ENCODE measurements at places on chromosomes 5 and 9. TPM values are rescaled to one million over a fixed set of nuclear protein-coding genes. Genes with fewer than 3 reads are reported as not detected.

The ANKRD34B gene
- 0.10 TPM for total RNA-seq

The SH3PXD2B gene
- 56.6 TPM for total RNA-seq

The SLC36A3 gene
- total RNA-seq, result not detected

The LRRC19 gene
- total RNA-seq, result not detected

The OR1N1 gene
- not detected for total RNA-seq

The SEMA5A gene
- 7.9 TPM for total RNA-seq

The SPATA31C1 gene
- not detected for total RNA-seq

The GDA gene
- 0.32 TPM for total RNA-seq

GRCh38 chr5:56759521-56760216, 55.7 kb upstream of the MAP3K1 start:
- no peak for DNase-seq

DNA sequence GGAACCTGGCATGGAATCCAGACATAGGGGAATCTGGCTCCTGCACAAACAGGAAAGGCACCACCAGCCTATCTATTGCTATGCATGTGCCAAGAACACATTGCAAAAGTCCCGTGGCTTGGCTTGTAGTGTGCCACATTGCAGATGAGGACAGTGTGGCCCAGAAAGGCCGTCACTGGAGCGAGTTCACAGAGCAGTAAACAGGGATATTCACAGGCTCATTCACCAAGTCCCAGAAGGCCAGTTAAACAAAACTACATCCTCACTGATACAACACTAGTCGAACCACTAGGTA, 39.6 kb upstream of the TRIM32 start:
- no peak for DNase-seq

DNA sequence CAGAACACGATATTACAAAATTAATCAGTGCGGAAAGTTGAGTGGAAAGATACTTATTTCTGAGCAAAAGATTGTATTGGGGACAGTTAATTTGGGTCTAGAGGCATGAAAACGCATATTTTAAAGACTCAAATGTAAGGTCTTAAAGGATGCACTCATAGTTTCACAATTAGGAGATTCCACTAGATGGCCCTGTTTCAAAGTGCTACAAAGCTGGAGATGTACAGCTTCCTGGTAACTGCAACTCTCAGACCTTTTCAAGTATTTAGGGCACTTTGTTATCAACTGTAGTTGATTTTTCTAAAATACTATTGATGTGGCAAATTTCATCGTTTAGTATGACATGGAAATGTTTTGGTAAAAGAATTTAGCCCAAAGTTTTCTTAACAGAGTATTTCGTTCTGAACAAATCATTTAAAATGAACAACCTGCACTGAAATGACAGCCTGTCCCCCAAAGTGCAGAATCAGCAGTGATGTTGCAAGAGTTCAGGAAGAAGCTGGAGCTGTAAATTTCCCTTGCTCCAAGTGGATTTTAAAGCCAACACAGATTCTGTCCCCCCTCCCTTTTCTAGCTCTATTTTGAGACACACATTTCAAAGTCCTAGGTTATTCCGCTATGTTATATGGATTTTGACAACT, 16.2 kb upstream of the NDUFB6 start:
- no peak for DNase-seq

GRCh38 chr9:125444956-125445506, 183.4 kb downstream of the GAPVD1 start:
- no peak for DNase-seq

DNA sequence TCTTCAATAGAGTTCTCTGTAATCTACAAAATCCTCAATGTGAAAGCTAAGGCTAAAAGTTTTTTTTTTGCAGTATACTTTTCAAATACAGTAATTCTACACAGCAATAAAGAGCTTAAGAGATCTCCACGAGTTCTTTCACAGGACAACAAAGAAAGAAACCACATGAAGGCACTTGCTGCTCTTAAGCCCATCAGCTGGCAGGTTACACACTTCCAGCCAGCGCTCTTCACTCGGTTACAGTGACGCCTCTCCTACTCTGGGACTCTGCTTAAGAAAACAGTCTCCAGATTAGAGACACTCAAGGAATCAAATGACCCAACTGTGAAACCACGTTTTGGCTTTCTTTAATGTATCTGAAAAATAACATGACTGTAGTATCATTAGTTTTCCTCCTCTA, 85.0 kb downstream of the ROR2 start:
- no peak for DNase-seq

- DNase-seq, result no peak
Measured at GRCh38 chr9:13718539-13718938, 439.0 kb upstream of the MPDZ start.

DNA sequence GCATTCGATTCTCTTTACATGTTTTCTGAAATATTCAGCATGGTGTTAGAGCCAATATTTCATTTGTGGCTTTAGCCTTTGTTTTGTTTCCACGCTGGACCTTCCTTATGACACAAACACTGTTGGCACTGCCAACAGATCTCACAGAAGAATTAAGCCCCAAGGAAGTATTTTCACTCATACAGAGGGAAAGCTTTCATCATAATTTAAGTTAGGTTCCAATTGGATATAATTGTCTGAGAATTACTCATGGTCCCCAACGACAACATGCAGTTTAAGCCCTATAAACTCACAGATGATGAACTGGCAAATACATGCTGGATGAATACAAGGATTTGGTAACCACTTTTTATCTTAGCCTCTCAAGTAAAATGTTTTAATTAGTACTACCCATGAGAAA, 259.5 kb downstream of the EBF1 start:
- no peak for DNase-seq

GRCh38 chr5:110104726-110105669, 415.3 kb downstream of the MAN2A1 start:
- no peak for DNase-seq

- DNase-seq, result no peak
Measured at GRCh38 chr5:34047774-34048572, 5.0 kb upstream of the C1QTNF3 start.

DNA sequence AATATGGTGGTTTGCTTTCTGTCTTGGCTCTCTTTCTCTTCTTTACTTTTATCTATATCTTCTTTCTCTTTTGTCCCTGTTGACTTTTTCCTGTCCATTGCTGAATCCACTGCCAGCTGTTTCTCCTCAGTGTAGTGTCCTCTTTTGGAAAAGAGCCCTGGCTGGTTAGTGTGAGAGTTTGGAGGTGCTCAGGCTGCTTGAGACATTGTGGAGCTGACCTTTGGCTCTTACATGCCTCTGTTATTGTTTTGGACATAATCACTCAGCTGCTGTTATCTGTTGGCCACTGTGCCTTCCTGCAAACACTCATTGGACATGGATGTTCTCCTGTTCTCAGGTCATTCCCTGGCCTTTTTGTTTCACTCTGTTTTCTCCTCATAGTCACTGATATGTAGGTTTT, 295.4 kb upstream of the RIOK2 start:
- no peak for DNase-seq

GRCh38 chr9:106728860-106729259, 134.1 kb upstream of the ZNF462 start:
- no peak for DNase-seq

DNA sequence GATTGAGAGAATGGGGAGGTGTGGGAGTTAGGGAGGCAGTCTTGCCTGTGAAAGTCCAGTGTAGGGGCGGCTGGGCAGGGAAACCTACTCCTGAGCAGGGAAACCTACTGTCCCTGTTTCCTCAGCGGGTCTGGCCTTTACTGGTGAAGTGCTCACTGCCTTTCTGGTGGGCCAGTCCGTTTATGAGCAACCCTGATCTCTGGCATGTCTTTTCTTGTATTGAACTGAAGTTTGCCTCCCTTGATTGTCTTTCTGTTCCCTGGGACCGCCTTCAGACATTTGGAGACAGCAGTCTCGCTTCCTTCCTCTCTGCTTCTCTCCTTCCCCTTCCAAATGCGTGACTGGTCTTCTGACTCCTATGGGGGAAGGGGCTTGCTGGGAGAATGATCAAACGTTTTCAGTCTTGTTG, 2.9 kb downstream of the SNX18 start:
- no peak for DNase-seq

DNA sequence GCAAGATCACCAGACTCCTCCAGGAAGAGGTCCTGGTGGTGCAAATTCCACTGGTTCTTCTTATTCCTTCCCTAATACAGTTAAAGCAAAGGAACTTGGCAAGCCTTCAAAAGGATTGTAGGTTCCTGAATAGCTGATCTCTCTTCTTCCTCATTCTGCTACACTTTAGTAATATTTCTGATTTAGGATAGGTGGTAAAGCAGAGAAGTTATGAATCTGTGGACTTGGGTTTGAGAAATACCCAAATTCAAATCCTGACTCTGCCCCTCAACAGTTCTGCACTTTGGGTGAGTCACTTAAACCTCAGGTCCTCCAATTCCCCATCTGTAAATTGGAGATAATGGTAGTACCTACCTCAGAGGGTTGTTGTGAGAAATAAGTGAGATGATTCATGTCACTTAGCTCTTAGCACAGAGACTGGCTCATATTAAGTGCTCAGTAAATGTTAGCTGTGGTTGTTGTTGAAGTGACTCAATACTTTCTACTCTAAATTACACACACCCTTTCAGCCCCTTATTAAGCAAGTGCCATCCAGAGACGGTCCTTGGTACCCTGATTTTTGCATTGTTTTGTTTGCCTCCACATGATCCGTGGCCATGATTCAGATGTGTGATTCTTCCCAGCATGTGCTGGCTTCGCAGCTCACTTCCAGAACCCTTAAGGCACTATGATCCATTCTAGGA, 5.2 kb downstream of the SH3RF2 start:
- no peak for DNase-seq

- DNase-seq, result no peak
Measured at GRCh38 chr5:91401175-91401574, 18.1 kb upstream of the ARRDC3 start.

DNA sequence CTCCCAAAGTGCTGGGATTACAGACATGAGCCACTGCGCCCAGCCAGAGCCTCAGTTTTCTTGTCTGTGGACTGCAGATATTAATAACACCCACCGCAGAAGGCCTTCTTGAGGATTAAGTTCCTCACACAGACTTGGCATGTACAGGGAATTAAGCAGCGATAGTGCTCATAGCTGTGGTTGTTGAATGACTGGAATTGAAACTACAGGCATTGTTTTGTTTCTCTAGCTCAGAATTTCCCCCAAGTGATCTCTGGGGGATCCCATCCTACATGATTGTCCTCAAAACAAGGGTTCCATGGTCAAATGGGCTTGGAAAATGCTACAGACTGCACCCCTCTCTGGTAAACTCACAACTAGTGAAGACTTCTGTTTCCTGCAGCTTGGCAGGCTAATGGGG, 44.2 kb upstream of the TDRD7 start:
- DNase-seq, result no peak

DNA sequence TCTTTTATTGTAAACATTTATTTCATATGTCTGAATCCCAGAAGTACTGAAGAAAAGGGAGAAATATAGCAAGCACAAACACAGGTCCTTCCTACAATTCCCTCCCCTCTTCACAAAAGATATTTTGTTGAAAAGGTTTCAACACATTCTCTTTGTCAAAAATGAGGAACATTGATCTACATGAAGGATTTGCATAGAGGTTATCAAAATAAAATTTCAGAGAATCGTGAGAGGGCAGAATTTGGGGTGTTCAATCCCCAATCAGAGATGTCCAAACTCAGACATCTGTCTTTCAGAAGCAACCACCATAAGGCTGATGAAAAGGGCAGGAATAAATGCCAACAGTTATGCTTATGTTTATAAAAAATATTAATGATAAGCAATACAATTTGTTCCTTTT, 69.2 kb downstream of the MARCHF3 start:
- DNase-seq, result no peak

DNA sequence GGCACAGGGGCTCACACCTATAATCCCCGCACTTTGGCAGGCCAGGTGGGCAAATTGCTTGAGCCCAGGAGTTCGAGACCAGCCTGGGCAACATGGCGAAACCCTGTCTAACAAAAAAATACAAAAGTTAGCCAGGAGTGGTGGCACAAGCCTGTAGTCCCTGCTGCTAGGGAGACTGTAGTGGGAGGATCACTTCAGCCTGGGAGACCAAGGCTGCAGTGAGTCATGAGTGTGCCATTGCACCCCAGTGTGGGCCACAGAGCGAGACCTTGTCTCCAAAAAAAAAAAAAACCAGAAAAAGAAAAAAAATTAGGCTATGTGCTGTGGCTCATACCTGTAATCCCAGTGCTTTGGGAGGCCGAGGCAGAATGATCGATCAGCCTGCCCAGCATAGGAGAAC, 58.5 kb upstream of the EIF4EBP3 start:
- no peak for DNase-seq

DNA sequence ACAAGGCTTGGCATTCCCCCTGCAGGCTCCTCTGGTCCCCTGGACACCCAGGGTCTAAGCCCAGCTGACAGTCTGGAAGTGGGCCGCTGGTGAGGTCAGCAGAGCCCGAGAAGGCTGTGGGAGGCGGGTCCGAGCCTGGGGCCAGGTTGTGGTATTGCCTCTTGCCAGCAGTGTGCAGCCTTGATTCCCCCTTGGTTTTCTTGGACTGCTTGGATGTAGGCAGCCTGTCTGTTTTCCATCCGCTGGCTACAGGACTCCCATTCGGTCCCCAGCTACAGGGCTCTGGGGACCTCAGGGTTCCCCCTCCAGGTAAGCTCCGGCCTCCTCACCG, 1.6 kb downstream of the AIF1L start:
- DNase-seq, result no peak

DNA sequence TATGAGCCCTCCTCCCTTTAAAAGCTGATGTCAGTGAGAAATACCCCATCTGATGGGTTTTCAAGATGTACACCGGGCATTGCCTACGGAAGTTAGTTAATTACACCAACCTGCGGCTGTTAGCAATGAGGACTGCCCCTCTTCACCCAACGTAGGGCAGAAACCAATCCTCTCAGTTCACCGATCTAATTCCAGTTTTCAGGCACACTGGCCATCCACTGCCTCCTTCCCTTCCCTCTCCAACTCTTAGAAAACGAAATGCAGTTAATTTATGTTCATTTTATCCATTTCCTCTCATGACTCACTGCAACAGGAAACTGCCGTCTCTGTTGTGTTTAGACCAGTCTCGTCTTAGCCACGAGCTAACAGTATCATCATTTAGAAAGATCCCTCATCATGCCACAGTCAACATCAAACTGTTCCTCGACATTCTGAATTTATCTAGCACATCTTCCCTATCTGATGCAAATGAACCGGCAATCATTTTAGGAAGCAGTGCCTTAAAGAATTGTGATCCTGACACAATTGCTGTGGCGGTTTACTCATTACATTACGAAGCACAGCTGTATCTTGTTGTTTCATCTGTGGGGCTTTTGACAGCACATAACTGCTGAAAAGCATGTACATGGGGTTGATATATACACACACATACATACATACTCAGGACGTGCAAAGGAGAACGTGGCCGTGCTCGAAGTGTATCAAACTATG, 168.6 kb downstream of the EFNA5 start:
- no peak for DNase-seq

- no peak for DNase-seq
Measured at GRCh38 chr5:9713356-9713755, 83.2 kb upstream of the TAS2R1 start.

- DNase-seq, result no peak
Measured at GRCh38 chr9:90795871-90796317, 5.7 kb upstream of the SYK start.

DNA sequence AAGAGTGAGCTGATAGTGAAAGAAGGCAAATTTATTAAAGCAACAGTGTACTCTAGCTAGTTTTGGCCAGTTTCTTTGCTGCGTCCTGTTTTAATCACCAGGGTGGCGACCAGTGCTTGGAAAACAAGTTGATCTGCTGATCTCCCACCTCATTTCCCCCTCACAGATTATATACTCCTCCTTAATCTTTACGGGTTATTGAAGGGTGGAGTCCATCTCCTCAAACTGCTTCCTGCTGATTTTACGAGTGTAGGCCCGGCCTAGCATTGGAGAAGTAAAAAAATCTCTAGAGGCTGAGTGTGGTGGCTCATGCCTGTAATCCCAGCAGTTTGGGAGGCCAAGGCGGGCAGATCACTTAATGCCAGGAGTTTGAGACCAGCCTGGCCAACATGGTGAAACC, 14.0 kb upstream of the CFAP95 start:
- no peak for DNase-seq

GRCh38 chr9:129140397-129141065, 29.3 kb downstream of the PTPA start:
- no peak for DNase-seq
